SHP77 treated with DMSO at 0.1 percent for 48 hours (cell line): ENCODE measurements at places on chromosomes 4 and X.

DNA sequence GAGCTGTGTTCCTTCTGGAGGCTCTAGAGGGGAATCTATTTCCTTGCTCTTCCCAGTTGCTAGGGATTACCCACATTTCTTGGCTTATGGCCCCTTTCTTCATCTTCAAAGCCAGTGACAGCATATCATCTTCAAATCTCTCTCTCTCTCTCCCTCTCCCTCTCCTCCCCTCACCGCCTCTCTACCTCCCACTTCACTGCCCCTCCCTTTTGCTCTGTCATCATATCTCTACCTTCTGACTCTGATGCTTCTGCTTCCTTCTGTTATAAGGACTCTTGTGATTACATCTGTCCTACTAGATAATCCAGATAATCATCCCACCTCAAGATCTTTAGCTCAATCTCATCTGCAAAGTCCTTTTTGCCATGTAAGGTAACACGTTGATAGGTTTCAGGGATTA lies 93.1 kb upstream of the TEX13D start:
- DNase-seq = no peak

- no peak for DNase-seq
Observed at GRCh38 chr4:83866834-83867621, 331.1 kb downstream of the GPAT3 start.

DNA sequence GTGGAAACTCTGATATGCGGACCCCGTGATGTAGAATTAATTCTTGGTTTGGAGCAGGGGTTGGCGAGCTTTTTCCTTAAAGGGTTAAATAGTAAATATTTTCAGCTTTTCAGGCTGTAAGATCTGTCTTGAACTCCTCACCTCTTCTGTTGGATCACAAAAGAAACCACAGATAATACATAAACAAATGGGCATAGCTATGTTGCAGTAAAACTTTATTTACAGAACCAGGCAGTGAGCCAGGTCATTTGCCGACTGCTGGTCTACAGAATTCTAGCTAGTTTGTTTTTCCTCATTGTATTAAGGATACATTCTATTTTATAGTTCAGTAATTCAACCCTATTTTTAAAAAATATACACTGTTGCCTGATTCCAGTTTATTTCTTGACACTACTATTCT lies 116.6 kb downstream of the PAPSS1 start:
- DNase-seq = no peak

DNA sequence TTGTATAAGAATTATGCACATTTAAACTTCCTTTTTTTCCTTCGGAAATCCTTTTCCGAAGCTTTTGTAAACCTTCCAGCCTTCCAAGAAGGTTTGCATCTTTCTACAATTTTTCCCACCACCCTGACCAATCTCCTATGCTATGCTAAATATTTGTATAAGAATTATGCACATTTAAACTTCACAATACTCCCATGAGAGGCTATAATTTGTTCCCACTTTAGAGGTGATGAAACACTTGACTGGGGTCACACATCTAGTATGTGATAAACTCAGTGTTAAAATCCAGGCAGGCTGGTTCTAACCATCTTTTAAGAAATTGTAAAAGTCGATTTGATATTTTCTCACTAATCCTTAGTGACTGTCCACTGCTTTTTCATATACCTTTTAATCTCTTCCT lies 22.1 kb downstream of the NUDT6 start:
- no peak for DNase-seq

GRCh38 chr4:139734201-139734874 lies 68.7 kb downstream of the MGST2 start:
- DNase-seq = no peak

DNA sequence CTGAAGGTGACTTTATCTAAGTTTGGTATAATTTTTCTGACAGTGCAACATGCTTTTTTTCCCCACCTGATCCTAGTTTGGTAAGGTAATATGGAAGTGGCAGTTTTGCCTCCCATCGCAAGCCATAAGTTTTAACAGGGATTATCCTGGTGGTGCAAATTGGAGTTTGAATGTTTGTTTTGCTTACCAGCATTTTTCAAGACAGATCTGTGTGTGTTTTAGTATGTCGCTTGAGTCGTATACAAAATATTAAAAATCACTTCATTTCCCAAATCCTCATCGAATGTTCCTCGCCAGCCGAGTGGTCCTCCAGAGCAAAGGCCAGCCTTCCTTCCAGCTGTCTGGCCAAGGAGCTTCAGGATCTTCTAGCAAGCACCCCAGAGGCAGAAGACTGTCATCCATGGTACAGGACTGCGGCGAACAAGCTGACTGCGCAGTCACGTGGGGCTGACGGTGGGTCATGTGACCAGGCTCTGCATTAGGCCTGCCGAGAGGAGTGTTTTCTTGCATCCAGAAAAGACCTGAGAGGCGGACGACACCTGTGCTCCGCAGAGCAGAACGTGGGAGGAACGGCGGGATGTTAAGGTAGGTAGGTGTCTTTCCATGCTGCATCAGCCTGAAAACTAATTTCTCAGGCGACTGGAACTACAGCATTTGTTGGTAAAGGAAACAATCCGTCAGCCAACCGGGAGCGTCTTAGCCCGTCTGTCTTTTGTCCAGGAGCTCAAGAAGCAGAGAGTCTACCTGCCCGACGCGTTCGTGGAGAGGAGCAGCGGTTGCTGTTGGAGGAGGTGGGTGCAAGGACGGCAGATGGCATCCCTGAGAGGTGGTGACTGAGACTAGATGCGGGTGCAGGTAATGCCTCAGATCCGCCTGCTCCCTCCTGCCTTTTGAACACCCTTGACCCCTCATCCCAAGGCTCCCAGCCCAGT lies at the start of gene GPRASP3:
GPRASP3 (plus strand) TSS at position 507 of the 932 bp plus-strand sequence. CDS start 28,253 bp downstream, outside the sequence.
- DNase-seq = peak; percentile 28

- no peak for DNase-seq
Observed at GRCh38 chrX:140467211-140467610, 37.7 kb downstream of the SOX3 start.

DNA sequence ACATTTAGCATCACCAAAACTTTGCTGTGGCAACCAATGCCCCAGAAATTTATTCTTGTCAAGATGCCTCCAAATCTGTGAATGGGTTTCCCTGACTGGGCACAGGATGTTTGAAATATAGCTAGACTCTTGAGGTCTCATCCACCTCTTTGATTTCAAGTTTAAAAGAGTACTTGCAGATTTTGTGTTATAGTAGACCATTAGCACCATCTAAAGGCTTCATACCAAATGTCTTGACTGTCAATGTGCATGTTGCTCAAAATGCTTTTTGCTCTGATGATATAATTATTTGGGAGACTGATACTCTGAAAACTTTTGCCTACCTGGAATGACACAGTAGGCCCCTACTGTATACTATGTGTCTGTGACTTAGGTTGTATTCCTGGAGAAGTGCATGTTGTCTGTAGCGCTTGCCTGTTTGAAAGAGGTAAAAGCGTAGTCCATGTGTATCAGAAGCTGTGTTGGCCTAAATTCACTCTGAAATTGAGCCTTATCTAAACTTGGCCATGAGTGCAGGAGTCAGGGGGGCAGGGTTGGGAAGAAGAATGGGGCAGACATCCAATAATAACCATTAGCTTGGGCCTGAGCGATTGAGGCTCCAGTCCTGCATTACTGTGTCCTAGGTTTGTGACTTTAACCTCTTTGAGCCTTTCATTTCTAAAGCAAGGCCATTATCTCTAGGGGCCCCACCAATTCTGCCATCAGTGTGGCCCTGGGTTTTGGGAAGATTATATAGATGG lies 33.8 kb downstream of the NDP start:
- DNase-seq = no peak

DNA sequence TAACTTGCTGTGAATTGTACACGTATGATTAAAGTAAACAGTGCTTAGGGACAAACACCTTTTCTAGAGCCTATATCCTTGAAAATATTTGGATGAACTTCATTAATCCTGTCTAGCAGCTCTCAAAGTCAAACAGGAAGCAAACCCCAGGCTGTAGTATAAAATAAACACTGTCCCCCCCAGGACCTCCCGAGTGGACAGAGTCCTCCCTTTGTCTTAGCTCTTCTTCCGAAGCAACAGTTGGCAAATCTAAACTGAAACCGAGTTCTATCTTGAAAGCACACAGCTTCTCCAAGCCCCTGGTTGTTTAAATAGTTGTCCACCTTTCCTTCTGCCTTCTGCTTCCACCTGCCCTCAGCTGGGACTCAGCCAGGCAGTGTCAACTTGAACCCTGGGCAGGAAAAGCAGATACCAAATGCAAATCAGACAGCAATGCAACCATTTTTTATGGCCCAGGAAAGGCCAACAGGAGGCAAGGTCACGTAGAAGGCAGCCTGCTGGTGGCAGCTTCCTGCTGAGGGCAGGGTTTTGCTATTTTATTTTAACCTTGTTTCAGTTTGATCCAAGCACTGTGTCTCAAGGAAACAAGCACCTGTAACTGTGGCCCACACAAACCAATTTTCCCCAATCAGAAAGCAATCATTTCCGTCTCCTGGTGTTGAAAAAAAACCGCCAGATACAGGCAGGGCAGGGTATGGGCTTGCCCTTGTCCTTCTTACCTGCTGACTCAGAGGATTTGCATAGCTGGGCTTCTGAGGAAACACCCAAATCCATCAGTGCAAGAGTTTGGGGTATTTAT lies 110.3 kb upstream of the KIT start:
- DNase-seq = peak; percentile 42

DNA sequence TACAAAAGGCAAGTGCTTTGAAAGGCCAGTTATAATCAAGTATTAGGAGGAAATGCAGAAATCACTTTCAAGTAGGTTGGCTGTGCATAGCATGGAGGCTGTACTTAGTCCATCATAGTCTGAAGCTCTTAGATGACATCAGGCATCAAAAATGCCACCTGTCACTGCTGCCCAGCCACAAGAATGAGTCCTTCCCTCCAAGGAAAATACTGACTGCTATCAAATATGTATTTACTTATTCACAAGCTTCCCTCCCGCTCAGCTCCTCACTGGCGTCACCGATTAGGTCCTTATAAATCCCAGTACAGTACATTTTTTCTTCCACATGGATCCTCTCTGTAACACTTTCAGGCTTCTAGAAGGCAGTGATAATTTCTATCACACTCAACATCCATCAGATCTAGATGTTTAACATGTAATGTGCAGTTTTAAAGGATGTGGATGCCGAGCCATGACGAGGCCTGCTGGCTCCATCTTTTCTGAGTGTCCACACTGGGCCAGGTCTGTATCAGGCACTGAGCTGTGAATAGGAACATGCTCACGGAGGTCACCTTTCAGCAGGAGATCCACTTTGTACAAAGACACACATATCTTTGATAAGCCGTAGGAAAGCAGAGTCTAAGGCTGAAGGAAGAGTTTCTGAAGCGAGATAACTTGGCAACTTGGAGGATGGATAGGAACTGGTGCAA lies 121.9 kb downstream of the PALLD start:
- no peak for DNase-seq

- DNase-seq = no peak
Observed at GRCh38 chr4:38787693-38788092, 4.9 kb upstream of the TLR10 start.

GRCh38 chrX:16678689-16679088 lies 28.7 kb downstream of the S100G start:
- DNase-seq = no peak

DNA sequence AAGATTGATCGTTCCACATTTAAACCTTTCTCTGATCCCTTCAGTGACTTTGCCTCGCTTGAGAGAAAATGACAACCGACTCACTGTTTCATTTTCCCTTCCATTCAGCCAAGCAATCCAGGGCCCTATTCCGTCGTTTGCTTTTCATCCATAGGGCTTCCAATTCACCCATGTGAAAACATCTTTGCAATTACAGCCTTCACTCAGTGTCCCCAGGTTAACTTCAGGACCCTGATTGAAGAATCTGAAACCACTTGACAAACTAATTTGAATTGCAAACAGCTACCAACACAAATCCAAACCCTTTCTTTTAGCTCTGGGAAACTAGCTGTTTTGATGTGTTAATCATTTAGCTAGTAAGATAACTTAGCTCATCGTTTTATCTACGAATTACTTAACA lies 120.2 kb upstream of the FAM9C start:
- DNase-seq = no peak

DNA sequence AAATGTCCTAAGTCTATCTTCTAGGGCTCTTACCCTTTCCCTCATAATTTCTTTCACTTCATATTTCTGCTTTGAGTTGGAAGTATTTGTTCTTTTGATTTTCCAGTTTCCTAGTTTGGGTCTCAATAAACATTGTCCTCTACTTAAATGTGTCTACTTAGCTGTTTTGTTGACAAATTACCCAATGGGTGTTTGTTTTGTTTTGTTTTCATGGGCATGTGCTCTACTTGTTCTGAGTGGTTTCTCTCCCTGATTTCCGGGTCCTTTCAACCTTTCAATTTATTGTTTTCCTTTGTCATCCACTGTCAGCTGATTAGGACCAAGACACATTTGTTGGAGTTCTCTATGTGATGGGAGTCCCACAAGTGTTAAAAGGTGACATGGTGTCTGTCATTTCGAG lies 1181.4 kb downstream of the RPA4 start:
- DNase-seq = no peak

GRCh38 chr4:94924566-94924965 lies 166.8 kb downstream of the BMPR1B start:
- DNase-seq = no peak

GRCh38 chr4:40511036-40511614 lies 118.5 kb downstream of the RBM47 start:
- no peak for DNase-seq

DNA sequence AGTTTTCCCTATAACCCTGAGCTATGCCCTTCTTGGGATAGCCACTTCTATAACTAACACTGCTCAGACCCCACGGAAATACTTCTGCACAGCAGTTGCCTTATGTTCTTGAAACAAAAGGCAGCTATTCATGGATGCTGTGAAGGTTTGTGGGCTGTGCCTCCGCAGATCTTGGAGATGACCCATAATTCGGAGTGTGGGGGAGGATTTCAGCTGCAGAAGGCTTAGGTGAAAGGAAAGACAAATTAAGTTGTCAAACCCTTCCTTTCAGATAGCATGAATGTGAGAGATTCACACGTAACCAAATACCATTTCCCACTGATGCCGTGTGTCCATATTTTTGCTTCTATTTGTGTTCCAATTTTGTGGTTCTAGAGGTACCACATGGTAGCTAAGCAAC lies 38.1 kb upstream of the NYX start:
- no peak for DNase-seq

DNA sequence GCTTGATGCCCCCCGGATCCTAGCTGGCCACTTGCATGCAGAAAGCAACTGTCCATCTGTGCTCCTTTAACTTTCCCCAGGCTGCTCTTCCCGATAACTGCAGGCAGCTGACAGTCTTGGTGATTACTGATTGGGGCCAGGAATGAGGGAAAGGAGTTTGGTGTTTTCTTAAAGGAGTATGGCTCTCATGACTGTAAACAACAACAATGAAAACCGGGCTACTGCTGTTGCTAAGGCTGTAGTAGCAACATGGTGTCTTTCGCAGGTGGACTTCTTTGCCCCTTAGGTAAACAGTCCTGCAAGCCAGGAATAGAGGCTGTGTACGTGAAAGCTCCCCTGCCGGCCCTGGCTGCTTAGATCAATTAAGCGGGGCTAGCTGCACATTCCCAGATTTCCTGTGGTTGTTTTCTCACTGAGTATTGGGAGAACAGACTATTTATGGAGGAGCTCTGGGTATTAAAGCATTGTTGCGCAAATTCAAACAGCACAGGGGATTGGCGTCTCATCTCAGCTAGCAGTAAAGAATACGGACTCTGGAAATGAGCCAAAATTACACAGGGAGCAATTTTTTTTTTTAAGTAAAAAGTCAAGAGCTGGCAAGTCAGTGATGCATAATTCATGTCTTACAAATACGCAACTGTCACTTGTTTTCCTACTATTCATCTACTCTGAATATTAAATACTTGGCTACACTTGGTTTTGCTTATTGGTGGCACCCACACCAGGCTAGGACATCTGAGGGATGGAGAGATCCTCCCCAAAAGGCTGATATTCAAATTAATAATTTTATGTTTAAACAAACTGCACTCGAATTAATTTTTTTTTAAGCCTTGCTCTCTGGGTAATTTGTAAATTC lies 61.6 kb upstream of the NAP1L5 start:
- DNase-seq = no peak

- no peak for DNase-seq
Observed at GRCh38 chr4:88697141-88697540, 488 bp downstream of the NAP1L5 start.
